NCI-H1092 treated with DMSO at 0.1 percent for 48 hours (cell line): ENCODE measurements at places on chromosomes 1 and 21.
A peak's percentile ranks its signal among the peaks of the same experiment; 100 is the strongest.

DNA sequence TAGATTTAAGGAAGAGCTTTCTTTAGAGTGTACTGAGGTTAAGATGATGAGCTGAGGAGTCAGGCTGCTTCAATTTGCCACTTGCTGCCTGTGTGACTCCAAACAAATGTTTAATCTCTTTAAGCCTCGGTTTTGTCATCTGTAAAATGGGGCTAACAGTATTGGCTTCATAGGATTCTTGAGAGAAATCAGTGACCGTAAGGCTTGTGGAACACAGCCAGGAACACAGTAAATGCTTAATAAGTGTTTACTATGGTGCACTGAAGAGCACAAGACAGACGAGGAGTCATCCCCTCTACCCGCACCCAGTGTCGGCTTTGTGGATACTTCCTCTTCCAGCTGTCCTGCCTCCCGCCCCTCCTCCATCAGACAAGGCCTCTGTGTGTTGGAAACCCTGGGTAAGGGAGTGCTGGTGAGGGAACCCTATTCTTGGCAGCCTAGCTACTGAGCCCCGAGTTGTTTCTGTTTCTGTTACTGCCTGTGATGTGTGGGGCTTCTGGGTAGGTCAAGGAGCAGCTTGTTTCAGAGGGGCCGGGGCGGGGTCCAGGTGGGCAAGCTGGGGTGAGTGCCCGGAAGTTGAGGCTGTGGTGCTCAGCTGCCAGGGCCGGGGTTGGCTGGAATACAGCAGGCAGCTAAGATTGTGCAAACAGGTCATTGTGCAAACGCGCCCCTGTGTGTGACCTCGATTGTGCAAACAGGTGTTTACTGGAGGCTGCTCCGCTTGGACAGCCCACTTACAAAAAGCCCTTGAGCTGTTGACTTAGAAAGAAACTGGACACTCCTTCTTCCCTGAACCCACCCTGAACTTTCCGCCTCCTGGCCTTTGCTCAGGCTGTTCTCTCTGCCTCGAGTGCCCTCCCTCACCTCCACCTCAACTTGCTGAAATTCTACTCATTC is 4.0 kb upstream of the CSF3R start:
- peak; percentile 80 for DNase-seq

DNA sequence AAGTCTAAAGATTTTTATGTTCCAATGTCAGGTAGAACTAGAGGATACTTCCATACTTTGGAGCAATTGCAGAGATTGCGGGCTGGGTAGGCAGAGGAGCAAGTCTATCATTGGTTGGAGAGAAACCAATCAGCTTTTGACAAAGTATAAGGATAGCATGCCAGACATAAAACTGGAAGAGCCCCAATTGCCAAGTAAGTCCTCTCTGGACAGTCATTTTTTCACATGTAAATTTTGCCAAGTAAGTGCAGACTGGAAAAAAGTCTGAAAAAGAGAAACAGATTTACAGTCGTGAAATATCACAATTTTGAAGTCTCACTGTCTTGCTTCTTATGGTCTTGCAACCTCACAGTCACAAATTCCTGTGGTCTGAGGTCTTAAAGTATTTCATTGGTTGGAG is 131.4 kb upstream of the C21orf91 start:
- no peak for DNase-seq

DNA sequence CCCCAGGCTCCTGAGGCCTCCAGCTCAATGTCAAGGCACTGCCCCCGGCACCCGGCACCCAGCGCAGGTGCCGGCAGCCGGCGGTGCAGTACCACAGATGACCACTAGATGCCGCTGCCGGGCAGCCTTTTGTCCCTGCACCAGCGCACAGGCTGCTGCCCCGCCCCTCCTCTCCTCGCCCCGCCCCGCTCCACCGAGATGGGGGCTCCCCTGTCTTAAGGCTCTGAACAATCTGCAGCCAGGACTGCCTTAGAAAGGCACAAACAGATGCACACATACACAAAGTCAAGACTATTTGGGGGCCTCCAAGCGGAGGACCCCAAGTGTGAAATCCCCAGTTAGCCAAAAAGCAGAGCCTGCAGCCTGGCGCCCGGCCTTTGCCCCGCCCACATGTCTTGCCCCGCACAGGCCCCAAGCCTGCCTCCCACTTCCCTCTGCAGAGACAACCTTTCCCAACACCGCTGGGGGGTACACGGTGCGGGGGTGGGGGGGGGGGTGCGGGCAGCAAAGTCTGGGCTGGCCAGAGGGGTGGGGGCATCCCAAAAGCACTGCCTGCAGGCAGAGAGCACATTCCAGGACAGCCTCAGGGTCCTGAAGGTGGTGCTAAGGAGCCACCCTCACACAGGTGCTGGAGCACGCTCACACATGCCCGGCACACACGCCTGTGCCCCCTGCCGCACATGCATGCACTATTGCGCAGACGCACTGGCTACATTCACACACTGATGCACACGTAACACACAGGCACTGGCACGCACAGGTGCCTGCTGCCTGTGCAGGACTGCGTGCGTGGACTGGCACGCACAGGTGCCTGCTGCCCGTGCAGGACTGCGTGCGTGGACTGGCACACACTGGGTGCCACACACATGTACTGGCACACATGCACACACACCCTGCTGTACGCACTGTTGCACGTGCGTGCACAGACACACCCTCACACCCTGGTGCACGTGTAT is 37.1 kb downstream of the ARHGEF16 start:
- DNase-seq: peak; percentile 21

- no peak for DNase-seq
These were observed 290.2 kb downstream of the SPATA17 start for GRCh38 chr1:217921126-217921904.

DNA sequence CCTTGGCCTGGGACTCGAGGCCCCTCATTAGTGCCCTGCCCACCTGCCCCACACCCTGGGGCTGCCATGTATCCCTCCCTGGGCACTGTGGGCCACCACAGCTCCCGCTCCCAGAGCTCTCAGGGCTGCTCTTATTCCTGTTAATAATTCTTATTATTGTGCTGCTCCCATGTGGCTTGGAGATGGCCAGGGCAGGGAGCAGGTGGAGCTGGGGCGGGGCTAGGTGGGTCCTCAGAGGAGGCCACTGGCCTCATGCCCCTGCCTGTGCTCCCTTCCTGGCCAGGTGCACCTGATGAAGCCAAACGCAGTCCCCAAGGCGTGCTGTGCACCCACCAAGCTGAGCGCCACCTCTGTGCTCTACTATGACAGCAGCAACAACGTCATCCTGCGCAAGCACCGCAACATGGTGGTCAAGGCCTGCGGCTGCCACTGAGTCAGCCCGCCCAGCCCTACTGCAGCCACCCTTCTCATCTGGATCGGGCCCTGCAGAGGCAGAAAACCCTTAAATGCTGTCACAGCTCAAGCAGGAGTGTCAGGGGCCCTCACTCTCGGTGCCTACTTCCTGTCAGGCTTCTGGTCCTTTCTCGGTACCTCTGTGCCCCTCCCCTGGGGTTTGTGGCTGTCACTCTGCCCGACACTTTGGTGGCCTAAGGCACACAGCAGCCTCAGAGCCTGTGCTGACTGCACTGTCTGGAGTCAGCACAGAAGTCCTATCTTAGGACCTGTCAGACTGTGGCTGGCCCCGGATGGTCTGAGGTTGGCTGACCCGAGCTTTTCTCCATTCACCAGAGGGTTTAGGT is 34.1 kb downstream of the BMP8A start:
- DNase-seq: no peak

- DNase-seq: no peak
These were observed 877 bp downstream of the IRF2BP2 start for GRCh38 chr1:234608911-234609690.

DNA sequence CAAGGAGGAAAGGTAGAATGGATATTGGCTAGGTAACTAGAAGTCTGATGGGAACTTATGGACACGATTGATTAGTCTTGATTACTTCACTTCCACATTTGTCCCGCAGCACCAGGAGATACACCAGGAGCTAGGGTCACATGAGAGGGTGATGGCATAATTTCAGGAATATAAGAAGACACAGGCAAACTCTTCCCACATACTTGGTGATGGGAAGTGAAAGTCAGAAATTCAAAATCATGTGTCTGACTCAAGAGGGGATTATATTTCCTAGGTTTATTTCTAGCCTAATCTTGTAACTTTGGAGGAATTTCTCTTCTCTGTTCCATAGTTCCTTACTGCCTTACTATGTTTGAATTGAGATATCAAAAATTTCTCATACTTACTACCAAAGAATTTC is 185.0 kb downstream of the PBX1 start:
- DNase-seq: no peak

- no peak for DNase-seq
These were observed 101.9 kb downstream of the PLPP3 start for GRCh38 chr1:56477164-56478111.

DNA sequence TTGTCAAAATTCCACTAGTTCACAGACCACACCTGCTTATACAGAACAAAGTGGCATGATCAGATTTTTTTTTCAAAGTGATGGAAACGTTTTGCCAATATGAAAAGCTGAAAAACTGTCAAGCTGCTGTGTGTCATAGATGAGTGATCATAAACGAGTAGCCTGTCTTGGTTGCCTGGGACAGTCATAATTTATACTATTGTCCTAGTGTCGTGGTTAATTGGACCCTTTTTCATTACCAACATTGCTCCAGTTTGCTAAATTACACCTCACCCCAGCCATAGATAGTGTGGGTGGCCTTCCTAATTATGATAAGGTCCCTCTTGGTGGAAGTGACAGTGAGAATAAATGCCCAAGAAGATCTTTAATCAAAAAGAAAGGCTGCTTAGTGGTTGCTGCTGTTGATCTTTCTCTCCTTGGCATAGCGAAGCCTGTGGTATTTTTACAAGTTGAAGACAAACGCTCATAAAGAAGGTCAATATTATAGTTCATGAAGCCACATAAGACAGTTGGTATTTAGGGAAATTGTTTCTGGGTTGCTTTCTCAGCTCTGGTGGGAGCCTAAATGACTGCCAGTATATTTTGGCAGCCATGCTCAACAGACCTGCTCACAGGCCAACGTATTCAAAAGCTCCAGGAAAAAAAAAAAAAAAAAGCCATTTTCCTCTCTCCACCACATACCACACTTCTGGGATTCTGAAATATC is 478.1 kb downstream of the PLA2G4A start:
- DNase-seq: no peak

- DNase-seq: no peak
These were observed 29.9 kb upstream of the SNX27 start for GRCh38 chr1:151581921-151582320.

GRCh38 chr1:168554603-168555483 is 11.0 kb upstream of the XCL2 start:
- DNase-seq: no peak

- no peak for DNase-seq
These were observed 590.6 kb downstream of the MATN1 start for GRCh38 chr1:30132602-30133286.

- no peak for DNase-seq
These were observed 37.3 kb downstream of the C1orf21 start for GRCh38 chr1:184424157-184424556.

DNA sequence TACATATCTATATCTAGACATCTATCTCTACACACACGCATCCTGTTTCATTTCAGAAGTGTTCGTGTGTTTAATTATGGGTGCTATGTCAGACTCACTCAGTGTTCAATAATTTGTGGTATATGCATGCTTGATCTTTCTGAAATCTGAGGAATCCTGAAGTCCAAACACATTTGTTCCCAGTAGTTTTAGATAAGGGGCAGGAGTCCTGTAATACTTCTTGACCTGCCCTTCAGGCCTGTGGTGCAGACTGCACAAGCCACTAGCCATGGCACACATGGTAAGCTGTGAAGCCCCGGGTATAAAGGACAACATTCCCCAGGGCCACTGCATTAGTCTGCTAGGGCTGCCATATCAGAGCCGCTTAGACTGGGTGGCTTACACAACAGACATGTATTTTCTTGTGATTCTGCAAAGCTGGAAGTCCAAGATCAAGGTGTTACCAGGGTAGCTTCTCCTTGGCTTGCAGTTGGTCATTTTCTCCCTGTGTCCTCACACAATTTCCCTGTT is 267.2 kb downstream of the RHOU start:
- DNase-seq: no peak

DNA sequence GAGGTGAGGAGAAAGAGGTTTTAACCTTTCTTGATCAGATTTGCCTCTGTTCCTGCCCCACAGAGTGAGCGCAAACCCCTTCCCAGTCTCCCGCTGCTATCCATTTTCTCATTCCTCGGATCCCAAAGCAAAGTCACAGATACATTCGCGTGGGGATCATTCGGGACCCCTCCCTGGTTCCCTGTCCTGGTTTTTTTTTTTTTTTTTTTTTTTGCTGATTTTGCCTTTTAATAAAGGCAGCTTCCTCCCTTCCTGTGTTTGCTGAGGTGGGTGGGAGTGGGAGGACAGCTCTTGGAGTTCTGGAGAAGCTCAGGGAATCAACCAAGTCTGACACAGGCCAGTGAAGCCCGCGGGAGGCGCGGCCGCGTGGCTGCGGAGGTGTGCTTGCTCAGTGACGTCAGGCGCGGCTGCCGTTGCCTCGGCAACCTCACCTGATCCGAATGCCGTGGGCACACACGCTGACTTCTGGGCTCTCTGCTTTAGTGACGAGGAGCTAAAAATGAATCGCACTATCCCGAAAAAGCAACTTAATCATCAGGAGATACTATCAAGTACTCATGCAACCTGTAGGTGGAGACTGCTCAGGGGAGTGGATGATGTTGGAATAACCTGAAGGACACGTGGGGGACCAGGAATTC is 106.4 kb downstream of the TBX19 start:
- peak; percentile 72 for DNase-seq

DNA sequence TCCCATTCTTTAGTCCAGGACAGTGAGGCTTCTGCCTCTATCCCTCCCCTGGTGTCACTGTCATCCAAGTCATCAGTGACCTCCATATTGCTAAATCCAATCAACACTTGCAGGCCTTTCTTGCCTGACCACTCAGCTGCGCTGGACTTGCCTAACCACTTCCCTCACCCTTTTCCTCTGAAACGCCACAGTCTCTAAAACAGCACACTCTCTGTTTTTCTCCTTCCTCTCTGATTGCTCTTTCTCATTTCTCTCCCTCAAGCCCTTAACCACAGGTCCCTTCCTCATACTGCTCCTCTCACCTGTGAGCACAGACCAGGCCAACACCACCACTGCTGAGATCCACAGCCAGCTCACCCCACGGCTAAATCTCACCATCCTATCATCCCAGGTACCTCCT is 17.5 kb downstream of the TAL1 start:
- DNase-seq: no peak

DNA sequence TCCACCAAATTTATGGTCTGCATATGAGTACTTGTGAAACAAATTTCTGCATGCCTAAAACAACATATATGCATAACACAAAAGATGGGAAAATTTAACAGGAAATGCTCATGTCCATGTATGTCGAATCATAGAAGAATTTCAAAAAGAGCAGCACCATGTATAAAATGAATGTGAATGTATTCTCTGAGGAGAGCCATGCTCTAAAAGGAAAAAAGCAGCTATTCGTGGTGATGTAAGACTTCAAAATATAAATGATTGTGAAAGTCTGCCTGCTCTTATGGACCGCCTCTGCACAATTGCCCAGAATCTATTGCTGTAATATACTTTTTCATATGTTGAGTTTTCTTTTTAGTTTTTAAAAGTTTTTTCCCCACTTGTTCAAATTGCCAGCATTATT is 66.8 kb downstream of the EPB41 start:
- no peak for DNase-seq

- peak; percentile 74 for DNase-seq
These were observed 44.9 kb upstream of the EPHA8 start for GRCh38 chr1:22518379-22518778.
